ENCODE measurements at places on chromosomes 1 and 21.

DNA sequence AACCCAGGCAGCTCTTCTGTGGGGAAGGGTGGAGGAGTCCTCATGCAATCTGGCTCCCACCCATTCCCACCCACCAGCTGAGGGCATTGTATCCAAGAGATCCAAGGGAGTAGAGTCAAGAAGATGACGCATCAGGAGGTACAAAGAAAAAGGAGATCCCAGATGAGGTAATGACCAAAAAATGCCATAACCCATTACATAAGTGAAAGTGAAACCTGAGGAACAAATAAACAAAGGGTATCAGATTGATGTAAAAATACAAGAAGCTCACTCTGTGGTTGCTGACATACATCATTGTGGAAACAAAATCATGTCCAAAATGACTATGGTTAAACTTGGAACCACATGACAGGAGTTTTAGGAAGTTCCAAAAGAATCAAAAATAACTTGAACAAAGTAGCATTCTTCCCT lies 42.5 kb downstream of the CCN1 start:
- no peak for DNase-seq

DNA sequence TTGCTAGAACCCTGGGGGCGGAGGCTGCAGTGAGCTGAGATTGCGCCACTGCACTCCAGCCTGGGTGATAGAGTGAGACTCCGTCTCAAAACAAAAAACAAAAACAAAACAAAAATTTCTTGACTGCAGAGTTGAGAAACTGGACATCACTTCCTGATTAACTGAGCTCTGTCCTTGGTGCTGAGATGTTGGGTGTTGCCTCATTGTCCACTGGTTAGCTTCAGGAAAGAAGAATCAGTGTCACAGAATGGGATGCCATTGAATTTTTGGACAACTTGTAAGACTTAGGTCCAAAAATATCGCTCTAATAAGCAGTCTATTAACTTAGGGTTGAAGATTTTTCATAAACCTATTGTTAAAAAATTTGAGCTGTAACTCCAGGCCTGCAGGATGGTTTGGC lies 23.8 kb upstream of the KCNA10 start:
- no peak for DNase-seq

- DNase-seq = peak; percentile 83
Observed at GRCh38 chr1:204989266-204990058, 53.5 kb upstream of the CNTN2 start.

DNA sequence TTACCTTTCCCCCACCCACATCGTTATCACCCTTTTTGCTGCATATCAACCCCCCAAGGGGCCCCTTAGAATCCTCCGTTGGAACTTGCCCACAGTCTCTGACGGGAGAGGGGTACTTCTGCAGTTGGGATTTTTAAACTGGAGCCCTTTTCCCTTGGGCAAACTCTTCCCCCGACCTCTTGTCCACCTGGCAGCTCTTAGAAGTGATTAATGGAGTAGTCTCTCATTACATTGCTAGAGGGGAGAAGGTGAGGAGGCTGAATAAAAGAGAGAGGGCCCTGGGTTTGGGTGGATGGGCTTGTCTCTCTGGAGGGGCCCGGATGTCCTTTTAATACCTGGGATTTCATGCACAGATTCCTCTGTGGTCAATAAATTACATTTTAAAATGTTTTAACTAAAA lies 27.2 kb upstream of the TSPAN2 start:
- no peak for DNase-seq

DNA sequence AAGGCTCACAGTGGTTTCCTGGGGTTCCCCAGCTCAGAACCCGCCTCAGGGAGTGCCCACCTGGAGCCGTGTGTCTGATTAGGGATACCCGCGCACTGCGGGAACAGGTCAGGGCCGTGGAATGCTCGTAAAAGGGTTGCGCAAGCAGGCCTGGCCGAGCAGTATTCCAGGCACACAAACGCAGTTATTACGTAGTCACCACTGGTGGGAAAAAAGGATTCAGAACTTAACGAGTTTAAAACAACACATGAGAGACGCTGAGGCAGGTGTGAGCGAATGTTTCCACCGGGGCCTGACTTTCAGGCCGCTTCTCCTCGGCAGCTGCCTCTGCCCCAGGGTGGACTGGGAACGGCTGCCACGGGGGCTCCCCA lies 18.2 kb downstream of the PLCH2 start:
- DNase-seq = no peak

- no peak for DNase-seq
Observed at GRCh38 chr1:12111741-12112140, 48.6 kb downstream of the TNFRSF8 start.

DNA sequence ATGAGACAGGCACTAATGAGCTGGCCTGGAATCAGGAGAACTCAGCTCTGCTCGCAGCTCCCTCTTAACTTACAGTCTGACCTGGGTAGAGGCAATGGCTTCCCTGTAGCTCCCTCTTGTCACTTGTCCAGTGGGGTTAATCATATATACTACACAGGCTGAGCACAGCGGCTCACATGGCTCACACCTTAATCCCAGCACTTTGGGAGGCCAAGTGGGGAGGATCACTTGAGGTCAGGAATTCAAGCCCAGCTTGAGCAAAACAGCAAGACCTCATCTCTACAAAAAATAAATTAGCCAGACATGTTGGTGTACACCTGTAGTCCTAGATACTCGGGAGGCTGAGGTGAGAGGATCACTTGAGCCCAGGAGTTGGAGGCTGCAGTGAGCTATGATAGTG lies 4.2 kb downstream of the S100A6 start:
- no peak for DNase-seq

- no peak for DNase-seq
Observed at GRCh38 chr21:34354836-34355235, 9.0 kb upstream of the KCNE2 start.

DNA sequence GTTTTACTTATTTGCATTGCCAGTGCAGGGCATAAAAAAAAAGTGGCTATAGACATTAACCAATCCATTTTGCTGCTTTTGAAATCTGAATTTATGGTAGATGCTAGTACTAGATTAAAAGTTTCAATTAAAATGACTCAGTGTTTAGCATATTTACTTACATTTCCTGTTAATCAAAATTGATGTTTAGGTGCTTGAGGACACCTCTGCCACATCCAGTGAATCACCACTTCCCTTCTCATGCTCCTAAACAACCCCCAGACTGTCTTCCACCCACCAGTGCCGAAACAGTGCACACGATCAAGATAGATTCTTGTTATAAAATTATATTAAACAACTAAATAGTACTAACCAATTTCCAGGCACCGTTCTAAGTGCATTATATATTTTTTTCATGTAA lies 32.7 kb downstream of the HSD17B7 start:
- DNase-seq = no peak

DNA sequence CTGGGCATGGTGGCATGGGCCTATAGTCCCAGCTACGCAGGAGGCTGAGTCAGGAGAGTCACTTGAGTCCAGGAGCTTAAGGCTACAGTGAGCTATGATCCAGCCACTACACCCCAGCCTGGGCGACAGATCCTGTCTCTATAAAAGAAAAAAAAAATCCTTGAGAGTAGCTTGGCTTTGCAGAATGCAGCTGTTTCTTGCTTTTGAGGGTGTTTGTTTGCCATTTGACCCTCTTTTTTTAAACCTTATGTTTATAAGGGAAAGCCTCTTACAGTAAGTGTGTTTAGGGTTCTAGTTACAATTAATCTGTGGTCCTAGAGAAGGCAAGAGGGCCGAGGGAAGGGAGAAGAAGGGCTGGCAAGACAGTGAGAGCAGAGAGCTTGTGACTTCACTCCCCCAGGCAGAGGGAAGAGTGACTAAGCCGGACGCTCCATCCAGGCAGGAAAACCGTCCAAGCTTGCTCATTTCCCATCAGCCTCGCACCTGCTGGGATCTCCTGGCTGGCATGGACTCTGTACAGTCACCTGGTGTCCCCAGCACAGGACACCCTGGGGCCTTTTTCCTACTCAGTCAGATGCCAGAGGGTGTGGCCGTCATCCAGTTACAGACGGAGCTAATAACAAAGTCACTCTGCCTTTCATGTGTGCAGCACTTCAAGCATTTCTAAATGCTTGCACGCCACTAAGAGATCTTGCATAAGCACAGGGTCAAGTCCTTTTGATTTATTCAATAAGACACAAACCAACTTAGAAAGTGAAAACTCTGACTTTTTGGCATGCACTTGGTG lies 55.5 kb upstream of the PSEN2 start:
- DNase-seq = no peak

- DNase-seq = peak; percentile 27
Observed at GRCh38 chr1:54950369-54951163, 29.9 kb upstream of the TMEM61 start.

- DNase-seq = no peak
Observed at GRCh38 chr1:88741413-88741812, 57.3 kb downstream of the PKN2 start.

DNA sequence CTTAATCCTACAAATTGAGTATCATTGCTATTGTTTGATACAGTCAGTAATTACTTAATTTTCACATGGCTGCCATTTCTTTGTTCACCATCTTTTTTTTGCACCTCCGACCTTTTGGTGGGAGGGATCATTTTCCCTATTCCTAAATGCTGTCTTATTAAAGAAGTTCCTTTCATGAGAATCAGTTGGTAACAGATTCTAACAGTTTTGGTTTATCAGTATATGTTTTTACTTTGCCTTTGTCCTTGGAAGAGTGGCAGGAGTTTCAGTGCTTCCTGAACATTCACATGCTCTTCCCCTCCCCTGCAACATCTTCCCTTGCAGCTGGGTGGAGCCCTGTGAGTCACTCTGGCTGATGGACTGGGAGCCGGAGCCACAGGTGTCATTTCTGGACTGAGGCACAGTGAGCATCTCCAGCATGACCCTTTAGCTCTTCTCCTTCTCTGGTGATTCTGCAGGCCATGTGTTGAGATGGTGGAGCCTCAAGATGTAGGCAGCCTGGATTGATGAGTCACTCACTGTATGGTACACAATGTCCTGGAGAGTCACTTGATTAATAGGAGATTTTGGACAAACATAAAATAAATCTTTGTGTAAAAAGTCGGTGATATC lies 217.7 kb downstream of the URB2 start:
- no peak for DNase-seq

GRCh38 chr1:230026572-230026971 lies 40.5 kb upstream of the GALNT2 start:
- no peak for DNase-seq

GRCh38 chr1:214928574-214928973 lies 154.0 kb upstream of the KCNK2 start:
- DNase-seq = no peak

DNA sequence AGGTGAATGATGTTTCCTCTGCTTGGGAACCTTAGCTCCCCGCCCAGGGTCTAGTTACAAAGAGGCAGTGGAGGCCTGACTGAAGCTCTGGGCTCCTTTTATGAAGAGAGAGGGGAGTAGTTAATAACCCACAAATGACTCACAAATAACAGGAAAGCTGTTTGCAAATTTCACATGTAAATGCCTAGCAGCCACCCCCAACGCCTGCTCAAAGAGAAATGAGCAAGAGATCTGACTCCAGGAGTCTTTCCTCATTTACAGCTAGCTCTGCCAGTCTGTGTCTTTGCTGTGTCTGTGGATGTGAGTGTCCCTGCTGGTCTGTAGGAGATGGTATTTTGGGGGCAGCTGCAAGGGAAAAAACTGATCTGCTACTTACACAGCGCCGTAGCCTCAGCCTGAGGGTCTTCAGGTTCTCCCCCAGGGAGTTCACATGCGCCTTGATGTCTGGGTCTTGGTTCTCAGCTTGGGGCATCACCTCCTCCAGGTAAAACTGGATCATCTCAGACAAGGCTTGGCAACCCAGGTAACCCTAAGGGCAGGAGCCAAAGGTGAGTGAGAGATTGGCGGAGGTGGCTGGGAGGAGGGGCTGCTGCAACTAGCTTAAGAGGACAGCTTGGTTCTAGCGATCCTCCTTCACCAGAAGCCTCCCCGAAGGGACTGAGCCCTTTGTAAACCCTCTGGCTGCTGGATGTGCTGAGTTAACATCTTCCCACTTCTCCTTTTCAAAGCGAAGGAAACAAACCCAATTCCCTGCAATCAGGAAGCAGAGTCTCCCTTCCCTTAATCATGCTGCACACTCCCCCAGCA lies at the start of gene IL19:
IL19 (plus strand) TSS at position 243 of the 807 bp plus-strand sequence. CDS start 65,890 bp downstream, outside the sequence.
- DNase-seq = no peak

Data from amygdala (tissue), 56 donors.